NCI-H2081 treated with DMSO at 0.1 percent for 48 hours (cell line): ENCODE measurements at places on chromosomes 5 and 9.

DNA sequence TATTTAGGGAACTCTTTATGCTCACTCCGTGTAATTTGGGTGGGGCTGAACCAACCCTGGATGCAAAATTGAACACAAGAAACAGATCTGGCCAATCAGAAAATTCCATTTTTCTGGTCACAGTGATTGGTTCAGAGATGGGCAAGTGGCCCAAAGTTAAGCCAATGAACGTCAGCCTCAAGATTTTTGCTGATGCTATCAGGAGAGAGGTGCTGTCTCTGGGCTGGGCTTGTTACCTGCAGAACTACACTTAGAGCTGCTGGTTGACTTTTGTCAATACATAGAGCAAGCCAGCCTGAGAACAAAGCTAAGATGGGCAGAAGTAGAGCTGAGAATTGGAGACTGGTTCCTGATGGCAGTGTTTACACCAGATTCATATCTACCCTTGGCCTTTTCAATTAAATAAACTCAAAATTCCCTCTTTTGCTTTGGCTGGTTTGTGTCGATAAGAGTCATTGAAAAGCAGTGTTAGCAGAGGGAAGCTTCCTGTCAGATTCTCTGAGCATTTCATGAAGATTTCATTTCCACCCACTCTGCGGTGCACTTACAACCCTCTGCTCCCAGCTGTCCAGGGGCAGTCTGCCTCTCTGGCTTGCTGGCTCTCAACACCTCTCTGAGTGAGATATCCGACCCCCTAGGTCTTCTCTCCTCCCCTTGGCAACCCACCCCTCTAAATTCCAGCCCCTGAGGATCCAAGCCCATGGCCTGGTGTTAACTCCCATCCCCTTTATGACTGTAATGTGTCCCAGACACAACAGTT is 64.5 kb upstream of the PPARGC1B start:
- DNase-seq = no peak

DNA sequence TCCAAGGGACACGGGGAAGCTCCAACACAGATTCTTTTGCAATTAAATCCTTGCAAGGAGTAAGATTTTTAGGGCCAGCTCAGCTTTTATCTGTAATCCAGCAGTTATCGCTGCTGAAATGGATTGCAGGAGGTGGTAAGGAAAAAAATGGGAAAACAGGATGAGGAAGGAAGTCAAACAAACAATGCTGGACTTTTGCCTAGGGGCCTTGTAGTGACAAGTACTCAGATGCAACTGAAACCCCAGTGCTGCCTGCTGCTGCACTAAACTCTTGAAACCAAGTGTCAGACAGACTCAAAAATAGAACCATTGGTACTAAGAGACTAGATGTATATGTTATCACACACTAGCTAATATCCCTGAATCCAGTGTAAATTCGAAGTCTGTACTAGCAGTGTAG is 309.2 kb downstream of the CTNND2 start:
- DNase-seq = no peak

GRCh38 chr5:14241141-14241540 is 98.0 kb downstream of the TRIO start:
- DNase-seq = no peak

GRCh38 chr9:2693056-2693455 is 24.3 kb upstream of the KCNV2 start:
- no peak for DNase-seq

DNA sequence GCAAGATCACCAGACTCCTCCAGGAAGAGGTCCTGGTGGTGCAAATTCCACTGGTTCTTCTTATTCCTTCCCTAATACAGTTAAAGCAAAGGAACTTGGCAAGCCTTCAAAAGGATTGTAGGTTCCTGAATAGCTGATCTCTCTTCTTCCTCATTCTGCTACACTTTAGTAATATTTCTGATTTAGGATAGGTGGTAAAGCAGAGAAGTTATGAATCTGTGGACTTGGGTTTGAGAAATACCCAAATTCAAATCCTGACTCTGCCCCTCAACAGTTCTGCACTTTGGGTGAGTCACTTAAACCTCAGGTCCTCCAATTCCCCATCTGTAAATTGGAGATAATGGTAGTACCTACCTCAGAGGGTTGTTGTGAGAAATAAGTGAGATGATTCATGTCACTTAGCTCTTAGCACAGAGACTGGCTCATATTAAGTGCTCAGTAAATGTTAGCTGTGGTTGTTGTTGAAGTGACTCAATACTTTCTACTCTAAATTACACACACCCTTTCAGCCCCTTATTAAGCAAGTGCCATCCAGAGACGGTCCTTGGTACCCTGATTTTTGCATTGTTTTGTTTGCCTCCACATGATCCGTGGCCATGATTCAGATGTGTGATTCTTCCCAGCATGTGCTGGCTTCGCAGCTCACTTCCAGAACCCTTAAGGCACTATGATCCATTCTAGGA is 5.2 kb downstream of the SH3RF2 start:
- no peak for DNase-seq

DNA sequence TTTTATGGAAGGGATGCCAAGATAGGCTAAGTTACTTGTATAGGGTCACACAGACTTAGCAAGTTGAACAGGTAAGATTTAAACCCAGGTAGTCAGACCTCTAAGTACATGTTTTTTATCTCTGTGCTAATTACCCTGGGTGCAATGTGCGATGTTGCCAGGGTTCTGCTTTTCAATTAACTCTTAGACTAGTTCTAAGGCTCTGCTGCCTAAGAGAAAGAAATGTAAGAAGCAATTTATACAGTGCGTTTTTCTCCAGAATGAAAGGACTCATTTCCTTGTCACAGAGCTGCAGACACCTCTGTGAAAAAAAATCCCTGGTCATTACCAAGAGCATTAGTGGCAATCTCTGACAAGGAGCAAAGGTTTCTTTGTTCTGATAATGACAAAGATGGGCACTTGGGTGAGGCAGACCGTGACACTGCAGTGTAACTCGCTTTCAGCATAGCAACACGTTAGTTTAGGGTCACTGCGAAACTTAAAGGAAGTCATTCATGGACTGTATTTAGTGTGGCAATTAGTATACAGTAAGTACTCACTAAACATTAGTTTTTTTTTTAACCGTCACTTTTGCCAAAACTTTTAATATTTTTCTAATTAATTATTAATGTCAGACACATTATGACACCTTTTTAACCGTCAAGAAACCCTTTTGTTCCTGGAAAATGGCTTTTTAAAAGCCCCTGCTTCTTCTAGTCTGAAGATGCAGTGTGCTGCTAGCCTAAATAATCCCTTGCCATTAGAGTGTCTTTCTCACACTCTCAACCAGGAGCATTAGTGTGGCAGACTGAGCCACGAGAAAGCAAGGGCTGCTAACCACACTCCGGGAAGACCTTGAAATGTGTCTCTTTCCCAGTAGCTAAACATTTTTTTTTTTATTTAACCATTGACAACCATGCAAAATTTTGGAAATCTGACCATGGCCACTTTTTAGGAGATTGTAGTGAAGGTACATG is 520.0 kb upstream of the C9orf72 start:
- no peak for DNase-seq

DNA sequence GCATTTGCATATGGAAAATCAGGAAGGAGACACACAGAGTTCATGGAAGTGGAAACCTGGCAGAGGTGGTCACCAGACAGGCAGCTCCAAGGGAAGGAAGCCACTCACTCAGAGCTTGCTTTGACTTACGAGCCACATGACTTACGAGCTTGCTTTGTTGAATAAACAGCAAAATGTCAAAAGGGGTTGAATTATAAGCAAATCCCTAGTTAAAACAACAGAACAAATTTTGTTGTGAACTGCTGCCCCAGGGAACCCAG is 164.3 kb downstream of the SYK start:
- no peak for DNase-seq

DNA sequence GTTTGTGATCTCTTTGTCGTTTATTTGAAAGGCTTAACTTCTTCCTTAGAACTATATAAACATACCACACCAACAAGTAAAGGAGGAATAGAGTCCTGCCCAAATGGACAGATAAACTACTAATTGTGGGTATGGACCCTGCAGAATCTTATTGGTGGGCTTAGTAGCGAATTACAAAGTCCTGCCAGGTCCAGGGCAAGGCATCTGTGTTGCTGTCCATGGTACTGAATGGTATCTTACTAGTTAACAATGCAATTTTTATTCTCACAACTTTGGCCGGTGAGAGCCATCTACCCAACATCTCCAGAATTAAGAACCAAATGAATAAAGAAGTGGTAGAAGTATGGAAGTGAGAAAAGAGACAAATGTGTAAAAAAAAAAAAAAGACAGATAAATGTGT is 1782.4 kb upstream of the WWC1 start:
- DNase-seq = no peak

GRCh38 chr5:118984602-118985001 is 3.7 kb downstream of the DTWD2 start:
- no peak for DNase-seq

DNA sequence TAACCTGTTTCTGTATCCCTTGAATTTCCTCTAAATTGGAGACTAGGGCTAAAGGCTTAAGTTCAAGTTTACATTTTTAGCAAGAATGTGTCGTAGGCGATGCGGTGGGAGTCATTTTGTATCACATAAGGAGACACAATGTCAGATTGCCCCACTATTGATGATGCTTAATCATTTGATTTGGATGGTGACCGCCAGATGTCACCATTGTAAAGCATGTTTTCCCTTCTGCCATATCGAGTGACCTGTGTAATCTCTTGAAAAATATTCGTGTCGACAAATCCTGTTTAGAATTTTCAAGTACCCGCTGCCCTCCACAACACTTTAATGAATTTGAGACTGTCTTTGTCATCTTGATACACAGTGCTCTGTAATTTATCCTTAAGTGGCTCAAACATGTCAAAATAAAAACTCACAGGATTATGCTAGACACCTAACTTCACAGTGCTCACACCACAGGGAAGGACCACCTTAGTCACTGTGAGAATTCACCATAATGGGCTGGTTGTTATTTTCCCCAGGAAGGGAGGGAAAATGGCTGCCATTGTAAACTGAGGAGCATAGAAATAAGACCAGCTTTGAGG is 34.5 kb upstream of the SLC46A2 start:
- peak; percentile 10 for DNase-seq

DNA sequence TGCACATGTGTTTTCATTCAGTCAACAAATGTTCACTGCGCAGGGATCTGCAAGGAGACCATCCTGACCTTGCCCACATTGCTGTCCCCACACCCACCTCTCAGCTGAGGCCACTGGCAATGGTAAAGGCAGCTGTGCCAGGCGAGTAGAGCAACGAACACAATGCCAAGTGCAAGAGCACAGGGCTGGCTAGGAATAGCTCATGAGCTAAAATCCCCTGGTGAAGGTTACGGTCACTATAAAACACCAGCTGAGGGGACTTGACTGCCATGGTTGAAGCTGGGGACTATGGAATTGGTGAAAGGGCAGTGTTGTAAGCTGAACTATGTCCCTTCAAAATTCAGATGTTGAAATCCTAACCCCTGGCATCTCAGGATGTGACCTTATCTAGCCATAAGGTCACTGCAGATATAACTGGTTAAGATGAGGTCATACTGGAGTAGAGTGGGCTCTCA is 96.1 kb downstream of the OTULIN start:
- no peak for DNase-seq

DNA sequence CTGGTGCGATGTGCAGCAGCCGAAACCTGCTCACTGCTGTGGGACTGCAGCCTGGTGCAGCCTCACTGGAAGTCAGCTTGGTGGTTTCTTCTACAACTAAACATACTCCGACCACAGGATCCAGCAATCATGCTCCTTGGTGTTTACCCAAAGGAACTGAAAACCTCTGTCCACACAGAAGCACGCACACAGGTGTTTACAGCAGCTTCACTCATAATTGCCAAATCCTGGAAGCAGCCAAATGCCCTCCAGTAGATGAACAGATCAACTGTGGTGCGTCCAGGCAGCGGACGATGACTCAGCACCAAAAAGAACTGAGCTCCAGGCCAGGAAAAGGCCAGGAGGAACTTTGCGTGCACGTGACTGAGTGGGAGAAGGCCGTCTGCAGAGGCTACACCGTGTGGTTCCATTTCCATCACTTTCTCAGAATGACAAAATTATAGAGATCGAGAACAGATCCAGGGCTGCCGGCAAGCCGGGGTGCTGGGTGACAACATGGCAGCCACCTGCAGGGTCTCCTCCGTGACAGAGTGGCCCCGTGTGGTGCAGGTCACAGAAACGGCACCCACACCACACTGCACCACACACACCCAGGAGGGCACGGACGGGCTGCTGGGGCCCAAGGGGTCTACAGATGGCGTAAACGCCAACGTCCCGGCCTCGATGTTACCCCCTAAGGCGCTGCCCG is 23.1 kb upstream of the NSMF start:
- no peak for DNase-seq

- no peak for DNase-seq
Measured at GRCh38 chr9:72356041-72356582, 8.9 kb downstream of the ZFAND5 start.

DNA sequence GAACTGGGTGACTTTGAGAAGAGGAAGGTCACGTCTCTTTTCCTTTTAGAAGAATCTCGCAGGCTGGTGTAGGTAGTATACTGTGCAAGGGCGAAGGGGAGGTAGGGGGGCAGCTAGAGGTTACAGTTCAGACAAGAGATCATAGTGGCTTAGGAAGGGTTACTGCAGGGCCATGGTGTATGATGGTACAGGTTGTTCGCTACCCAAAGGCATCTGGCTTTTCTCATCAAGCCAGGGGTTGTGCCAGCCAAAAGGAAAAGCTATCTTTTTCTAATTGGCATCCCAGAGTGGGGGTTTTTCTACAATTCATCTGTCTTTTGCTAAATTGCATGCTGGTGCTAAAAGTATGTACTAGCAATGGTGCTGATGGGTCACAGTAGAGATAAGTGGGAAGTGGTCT is 22.8 kb downstream of the MAMDC2 start:
- no peak for DNase-seq

DNA sequence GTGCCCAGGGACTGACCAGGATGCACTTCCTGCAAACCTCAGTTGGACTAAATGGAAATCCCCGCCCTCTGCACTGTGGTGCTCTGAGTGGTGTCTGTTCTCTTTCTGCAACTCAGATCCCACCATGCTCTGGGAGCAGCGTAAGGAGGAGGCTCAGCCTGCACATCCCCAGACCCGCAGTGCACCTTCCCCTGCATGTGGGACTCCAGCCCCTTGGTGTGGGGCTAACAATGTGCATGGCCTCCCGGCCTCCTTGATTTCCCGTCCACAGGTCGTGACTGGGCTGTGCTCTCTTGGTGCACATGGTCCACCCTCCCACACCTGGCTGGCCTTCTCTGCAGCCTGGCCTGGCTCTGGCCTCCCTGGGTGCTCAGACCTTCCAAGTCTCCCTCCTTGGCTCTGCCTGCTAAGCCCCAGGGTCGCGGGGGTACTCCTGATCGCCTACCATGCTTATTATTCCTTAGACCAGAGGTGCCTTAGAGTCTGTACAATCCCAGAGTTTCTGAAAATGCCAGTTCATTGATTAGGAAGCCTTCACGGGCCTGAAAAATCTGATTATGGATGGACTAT is 397.5 kb downstream of the IRX2 start:
- no peak for DNase-seq

DNA sequence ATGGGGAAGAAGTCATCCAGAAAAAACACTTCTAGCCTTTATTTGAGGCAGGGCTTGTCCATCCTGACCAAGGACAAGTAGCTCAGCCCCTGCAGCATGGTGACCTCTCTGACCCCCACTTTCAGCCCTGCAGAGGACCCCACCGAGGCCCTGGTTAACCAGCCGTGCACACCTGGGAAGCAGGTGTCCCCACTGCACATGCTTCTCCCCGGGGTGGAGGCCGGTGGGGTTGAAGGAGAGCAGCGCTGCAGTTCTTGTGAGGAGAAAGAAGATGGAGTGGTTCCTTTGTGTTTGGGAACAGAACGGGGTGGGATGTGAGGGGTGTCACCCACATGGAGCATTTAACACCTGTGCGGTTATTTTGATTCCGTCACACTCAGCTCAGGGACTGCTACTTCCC is 21.1 kb upstream of the ZBTB34 start:
- no peak for DNase-seq
